Activated CD8-positive, alpha-beta memory T cell treated with anti-CD3 and anti-CD28 coated beads for 1 hour (primary cell): ENCODE measurements at places on chromosomes 3 and 15.

DNA sequence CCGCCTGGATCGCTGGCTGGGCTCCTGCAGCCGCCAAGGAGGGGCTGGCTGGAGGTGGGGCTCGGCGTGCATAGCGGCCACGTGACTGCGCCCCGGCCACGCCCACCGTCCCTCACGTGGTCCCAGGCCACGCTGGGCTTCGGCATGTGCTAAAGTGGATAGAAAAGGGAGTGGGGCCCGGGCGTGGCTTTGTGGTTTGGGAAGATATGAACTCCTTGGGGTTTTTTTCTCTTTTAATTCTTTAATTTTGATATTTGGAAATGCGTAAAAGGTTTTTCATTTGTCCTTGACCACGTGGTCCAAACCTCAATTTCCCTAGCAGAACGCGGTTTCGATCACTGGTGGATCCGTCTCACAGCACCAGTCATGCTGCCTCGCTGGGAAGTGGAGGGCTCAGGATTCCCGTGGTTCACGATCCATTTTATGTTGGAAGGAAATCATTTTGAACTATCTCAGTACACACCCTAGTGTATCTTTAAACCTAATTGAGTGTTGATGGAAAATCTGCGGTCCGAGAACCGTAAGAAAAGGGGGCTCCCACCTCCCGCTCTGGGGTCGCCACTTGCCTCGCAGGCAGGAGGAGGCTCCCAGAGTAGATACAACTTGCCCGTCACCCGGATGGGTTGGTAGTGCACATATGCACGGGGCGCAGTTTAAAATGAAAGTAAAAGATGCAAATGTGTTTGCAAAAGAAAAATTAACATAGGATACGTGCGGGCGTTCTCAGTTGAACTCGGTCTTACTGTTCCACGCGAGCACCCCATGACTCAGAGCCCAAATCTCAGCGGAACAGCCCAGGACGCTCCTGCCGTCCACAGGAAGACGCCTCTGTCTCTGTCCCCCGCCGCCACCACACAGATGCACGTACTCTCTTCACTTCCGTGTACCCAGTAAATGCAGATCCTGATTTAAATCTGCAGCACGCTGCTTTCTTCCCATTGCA lies 141.9 kb downstream of the PGPEP1L start:
- peak; percentile 25 for DNase-seq

DNA sequence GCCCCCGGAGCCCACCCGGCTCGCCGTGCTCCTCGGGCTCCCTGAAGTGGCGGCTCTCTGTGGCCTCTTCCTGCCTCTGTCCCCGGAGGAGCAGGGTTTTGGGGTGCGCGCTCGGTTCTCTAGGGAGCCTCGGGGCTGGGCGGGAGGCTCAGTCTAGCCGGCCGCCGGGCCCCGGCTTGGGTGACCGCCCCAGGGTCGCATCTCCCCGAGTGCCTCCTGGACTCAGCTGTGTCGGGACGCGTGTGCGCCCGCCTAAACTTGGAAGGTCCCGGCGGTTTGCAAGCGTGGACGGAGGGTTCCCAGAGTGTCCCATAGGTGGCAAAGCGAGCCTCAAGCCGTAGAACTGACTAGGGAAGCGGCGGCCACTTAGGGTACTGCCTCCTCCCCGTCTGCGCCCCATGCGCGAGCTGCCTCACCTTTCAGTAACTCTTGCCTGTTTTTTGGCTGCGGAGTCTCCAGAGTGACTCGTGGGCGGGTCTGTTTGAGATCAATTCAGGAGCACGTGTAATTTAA lies 601 bp downstream of the ACTL6A start:
- peak; percentile 36 for DNase-seq

DNA sequence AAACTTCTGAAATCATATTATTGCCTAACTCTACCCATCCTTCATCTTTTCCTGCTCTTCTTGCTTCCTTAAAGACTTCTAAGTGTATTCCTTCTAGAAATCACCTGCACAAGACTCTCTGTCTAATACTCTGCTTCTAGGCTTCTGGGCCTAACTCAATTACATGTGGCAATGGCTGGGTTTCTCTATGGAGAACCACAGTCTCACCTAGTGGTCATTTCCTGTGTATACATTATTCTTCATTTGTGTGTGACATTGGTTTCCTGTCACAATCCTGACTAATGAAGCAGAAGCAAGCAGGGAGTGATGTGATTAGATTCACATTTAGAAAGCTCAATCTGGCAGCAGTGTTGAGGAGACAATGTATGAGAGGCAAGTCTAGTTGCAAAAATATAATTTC lies 16.9 kb upstream of the CLDN1 start:
- DNase-seq, result no peak

DNA sequence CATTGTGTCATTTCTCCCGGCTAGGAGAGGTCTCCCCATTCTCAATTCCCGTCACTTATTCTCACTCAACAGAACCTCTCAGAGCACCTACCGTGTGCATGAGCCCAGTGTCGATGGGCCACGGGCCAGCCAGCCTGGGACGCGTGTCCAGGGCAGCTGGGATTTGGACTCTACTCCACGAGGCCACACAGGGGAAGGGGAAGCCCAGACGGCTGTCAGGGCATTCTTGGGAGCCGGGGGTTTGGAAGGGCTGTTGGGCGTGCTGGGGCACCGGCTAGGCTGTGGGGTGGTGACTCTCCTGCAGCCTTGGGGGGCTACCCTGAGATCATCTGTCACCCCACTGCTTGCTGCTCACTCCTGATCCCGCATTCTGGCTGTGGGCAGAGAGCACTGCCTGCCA lies 41.7 kb upstream of the PCSK6 start:
- DNase-seq, result no peak

DNA sequence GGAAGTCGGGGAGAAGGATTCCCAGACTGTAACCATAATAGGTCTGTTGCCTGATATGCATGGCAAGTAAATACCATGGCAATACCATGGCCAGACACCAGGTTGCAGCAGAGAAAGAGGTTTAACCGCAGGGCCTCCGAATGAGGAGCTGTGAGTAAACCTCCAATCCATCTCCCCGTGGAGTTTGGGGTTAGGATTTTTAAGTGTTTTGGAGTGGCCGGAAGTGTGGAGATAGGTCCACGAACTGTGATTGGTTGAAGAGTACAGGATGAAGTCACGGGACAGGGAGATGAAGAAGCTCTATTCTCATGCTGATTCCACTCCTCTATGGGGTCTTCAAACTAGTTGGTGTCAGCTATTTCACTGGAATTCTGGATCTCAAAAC lies 127.9 kb downstream of the ST8SIA2 start:
- peak; percentile 3 for DNase-seq
